ENCODE measurements at places on chromosomes 3 and 15.

DNA sequence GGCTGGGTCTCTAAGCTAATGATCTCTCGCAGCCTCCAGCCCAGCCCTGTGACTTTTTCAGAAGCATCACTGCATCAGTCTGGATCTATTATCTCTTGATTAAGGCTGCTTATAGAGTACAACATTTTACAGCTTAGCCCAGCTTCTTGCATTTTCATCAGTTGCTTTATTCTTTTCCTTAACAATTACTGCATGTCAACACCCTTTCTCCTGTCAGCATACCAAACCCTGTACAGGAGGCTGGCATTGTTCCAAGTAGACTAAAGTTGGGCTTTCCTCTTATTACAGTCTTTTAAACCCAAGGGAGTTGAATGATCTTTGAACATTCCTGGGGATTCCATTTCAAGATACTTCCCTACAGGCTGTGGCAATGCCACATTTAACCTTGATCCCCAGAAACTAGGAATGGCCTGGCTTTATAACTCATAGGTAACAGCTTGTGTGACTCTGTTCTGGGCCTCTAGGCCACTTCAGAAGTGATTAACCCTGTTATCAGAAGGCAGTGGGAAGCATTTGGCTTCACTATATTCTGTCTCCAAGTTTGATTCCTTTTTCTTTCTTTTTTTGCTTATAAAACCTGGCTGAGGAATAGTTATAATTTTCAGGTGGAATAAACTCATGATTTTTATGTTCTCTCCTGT is 182.9 kb downstream of the KCNMB2 start:
- no peak for DNase-seq

- no peak for DNase-seq
Measured at GRCh38 chr15:80171787-80172186, 19.0 kb downstream of the FAH start.

DNA sequence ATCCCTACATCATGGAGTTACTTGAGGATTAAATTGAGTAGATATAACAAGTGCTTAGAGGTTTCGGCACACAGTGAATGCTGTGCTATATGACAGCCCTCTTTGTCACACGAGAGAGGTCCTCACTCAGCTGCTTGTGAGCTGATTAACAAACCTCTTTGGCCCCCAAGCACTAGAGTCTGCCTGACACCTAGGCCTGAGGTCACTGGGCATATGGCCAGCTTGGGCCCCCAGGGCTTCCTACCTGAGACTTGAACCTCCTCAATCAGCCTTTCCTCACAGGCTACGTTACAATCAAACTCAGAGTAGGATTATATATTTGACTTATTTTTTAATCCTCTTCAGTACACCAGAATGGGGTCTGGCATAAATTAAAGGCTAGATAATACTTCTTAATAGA is 88.8 kb downstream of the WDR72 start:
- no peak for DNase-seq

DNA sequence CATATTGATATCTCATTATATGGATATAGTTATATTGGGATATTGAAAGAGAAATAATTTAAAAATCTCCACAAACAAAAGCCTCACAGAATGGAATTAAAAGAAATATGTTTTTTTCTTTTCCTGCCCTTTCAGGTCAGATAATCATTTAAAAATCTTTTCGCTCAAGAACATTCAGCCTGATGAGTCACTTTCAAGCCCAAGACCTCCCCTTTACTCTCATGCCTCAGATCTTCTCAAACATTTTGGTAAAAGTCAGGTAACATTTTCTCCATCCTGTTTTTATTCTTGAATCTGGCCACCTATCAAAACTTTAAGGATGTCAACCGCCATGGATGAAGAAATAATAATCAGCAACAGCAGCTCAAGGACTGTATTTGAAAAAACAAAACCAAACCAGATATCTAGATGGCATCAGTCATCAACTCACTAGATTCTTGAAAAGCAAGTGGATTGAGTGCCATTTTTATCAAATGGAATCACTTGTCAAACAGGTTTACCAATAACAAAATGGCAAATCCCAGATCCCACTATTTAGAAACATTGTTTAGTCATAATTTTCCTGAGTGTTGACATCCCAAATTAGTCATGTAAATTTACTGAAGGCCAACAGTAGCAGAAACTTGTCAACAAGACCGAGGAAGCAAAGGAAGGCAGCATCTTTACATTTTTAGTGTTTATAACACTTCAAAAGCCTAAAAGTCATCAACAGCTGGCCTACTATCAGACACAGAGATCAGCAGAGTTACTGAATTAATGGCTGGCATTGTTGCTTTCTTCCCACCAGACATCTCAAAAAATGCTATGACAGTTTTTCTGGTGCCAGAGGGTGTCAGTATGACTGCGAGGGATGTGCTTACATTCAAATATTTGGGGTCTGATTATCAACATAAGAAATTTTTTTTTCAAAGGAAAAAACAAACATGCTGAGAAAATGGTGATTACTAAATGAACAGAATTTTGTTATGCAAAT is 444.7 kb downstream of the MAGI1 start:
- no peak for DNase-seq

GRCh38 chr15:64247906-64248541 is 85.2 kb upstream of the PPIB start:
- no peak for DNase-seq

GRCh38 chr3:69613286-69613685 is 126.0 kb upstream of the MITF start:
- DNase-seq: no peak

DNA sequence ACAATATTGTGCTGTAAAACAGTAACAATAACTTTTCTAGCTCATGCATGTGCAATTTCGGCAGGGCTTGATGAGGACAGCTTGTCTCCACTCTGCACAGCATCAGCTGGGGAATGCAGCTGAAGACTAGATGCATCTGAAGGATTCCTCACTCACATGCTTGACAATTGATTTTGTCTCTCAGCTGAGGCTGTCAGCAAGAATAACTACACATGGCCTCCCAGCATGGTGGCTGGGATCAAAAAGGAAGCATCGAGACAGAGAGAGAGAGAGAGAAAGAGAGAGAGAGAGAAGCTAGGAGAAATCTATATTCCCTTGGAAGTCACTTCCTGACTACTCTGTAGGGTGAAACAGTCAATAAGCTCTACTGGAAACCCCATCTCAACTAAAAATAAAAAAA is 487.1 kb downstream of the PLOD2 start:
- no peak for DNase-seq

DNA sequence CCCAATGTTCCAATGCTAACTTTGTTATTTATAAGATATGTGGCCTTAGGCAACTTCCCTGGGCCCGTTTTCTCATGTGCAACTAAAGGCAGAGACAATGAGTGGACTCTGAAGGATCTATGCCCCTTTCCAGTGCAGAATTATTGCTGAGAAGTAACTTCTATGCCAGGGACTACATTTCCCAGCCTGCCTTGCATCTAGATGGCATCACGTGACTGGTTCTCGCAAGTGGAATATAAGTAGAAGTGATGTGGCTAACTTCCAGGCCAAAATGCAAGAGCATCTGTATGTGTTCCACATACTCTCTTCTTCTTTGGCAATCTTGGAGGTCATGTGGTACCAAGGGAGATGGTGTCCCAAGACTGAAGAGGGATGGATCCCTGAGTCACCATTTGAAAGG is 674.4 kb downstream of the NTRK3 start:
- DNase-seq: no peak

DNA sequence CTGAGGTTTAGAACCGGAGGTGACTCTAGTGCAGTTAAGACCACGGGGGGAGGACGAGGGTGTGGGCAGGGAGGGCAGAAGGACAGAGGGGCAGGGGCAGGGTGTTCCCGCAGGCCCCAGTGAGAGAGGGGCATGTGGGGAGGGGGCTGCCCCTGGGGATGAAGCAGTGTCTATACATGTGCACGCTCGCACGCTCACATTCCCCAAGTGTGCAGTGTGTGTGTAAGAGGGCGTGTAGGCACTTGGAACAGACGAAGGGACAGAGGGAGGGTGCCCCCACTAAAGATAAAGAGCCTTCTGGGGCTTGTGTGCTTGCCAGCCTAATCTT is 69.5 kb upstream of the MEF2A start:
- DNase-seq: no peak

DNA sequence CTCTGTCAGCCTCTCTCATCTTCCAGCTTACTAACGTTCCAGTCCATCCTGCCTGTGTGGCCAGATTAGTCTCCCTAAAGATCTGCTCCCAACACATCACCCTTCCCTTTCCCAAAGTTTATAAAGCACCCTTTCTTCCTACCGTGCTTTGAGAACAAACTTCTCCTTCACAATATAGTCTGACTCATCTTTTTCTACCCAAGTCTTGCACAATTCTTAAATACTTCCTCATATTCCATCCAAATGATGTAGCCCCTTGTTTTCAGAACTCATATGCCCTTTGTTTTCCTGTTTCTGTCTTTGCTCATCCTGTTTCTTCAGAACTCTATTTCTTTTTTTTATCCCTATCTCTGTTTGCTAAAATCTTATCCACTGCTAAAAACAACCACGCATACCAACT is 326.8 kb downstream of the MFSD1 start:
- DNase-seq: no peak

- DNase-seq: no peak
Measured at GRCh38 chr15:72285927-72286516, 13.7 kb upstream of the PARP6 start.

DNA sequence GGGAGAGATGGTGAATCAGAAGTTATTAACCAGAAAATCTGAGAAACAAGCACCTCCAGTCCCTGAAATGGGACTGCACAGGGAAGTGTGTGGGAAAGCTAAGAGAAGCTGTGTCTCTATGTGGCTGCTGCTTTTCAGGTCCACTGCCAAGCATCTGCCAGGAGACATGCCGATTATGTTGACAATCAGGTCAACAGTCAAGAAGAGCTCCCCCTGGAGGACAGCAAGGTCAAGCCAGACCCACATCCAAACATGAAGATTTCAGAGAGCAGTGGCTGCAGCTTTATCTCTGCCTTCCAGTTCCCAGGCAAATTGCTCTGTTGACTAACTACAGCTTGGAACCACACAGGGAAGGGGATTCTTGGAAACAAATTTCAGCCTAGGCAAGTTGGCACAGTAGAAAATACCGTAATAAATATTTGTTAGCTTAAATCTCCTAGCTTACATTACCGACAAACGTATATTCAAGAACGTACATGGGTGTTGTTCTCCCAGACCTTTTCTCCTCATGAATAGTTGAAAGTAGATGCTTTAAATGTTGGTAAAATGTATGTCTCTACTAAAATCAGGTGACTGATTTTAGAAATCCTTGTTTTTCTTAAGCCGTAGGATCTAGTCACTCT is 394.5 kb upstream of the RARB start:
- peak; percentile 14 for DNase-seq

DNA sequence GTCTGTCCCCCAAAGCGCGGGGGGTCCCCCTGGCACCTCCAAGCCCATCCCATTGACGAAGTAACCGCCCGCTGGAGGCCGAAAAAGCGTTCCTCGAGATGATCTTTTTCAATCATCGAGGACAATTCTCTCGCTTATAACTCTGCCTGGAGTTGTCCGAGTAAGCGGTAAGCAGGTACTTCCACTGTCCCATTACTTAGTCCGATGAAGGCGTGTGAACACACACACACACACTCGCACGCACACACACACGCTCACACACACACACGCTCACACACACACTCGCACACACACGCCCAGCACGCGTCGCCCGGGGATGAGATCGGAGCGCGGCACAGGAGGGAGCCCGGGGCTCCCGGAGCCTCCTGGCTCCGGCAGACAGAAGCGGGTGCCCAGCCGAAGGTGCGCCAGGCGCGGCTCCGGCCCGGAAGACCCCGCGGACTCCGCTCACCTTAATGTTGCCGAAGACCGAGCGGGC is 430 bp downstream of the SLCO2A1 start:
- DNase-seq: no peak

DNA sequence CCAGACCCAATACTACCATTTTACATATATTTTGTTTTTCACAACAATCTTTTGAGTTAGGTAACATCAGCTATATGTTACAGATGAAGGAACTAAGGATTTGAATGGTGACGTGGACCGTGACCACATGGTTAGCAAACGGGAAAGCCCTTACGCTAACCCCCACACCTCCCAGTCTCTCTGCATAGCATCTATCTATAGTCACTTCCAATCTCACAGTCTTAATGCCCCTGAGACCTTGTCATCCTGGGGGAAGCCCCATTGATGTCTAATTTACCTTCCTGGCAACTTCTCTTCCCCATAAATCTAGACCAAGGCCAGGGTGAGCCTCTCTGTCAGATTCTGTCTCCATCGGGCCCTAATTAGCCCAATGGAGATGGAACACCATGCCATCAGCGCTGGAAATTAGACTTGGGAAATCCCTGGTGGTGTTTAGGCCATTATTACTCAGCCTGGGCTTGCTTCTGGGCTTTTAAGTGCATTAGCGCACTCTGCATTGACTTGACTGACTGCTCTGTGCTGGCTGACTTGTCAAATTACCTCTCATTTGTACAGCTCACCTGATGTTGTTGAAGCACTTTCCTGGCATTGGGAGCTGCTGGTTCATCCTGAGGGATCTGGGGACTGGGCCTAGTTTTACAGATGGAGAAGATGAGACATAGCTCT is 34.0 kb upstream of the SH3GL3 start:
- no peak for DNase-seq

DNA sequence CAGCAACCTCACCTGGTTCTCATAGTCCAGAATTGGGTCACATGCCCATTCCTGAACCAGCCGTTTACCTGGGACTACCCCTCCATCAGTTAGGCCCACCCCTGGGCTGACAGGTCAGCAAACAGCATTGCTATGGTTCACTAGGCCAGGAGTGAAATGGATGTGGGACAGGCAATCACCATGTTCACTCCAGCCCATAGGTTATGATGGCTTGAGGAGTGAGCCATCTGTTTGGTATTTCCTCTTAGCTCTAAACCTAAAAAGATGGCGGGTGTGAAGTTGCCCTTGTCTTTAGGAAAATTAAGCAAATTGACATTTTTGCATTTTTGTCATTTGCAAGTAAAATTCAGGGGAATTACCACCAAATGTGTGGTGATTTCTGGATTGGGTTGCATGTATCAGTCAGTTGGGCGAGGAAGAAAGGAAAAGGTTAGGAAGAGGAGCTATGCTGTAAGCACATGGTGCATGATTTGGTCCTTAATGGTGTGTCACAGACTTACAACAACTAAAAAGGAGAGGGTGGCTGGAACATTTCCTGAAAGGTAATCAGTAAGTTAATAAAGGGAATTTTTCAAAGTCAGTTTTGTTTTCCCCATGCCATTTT is 17.2 kb downstream of the NXPE3 start:
- DNase-seq: no peak

- no peak for DNase-seq
Measured at GRCh38 chr15:62874064-62874463, 168.5 kb upstream of the TPM1 start.

DNA sequence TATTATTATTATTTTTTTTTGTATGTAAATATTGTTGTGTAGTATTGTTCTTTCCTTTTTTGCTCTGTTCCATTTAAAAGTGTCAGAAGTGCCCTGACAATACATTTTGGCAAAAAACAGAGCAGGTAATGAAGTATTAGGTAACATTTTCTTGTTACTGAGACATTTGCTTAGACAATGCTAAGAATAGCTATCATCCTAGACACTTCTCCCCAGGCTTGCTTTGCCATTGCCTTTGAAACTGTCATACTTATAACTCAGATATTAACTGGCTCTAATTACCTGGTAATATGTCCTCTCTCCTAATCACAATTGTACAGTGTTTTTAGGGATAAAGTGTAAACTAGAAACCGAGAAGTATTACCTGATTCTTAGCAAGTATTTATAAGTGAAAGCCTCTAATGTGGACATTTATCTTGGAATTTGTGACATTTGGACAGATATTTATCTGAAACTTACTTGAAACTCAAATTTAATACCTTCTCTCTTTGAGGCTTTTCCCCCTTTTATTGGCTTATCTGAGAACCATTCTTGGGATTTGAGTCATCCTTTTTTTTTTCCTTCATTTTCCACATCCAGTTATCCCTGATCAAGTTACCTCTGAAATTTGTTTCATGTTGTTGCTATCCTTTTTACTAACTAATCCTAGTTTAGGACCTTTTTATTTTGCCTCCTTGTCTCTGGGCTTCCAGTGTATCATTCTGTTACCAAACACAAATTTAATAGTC is 13.1 kb downstream of the ARIH1 start:
- DNase-seq: no peak

All from frontal cortex (tissue), 4 donors.